Neural crest cell (in vitro differentiated cells): ENCODE measurements at places on chromosomes 3 and 15.

GRCh38 chr15:94403331-94403730 lies 172.0 kb downstream of the MCTP2 start:
- DNase-seq = no peak

DNA sequence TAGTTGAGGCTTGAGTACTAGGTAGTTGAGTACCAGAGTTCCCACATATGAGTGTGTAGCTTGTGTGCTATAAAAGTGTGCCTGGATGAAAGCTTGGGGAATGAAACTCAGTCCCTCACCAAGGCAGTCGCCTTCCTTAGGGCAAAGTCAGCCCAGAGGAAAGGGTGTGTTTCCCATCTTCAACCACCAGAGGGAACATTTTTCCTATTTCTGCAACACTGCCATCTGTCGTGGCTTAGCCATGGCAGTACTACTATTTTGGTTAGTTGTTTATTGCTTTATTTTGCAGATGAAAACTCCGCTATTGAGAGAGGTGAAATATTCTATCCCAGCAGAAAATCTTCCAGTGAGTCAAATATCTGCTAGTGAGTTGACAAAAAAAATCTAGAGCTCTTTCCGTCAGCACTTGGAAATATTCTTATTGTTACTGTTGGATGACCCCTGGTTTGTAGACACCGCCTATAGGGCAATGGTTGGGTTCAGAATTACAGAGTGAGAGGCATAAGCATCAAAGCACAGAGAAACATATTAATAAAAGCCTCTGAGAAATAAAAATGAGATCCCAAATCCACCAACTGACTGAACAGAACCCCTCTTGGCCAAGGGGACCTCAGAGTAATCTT lies 239.9 kb downstream of the CPNE4 start:
- peak; percentile 31 for DNase-seq

- DNase-seq = no peak
These were observed 478 bp downstream of the GPR15 start for GRCh38 chr3:98532275-98532637.

DNA sequence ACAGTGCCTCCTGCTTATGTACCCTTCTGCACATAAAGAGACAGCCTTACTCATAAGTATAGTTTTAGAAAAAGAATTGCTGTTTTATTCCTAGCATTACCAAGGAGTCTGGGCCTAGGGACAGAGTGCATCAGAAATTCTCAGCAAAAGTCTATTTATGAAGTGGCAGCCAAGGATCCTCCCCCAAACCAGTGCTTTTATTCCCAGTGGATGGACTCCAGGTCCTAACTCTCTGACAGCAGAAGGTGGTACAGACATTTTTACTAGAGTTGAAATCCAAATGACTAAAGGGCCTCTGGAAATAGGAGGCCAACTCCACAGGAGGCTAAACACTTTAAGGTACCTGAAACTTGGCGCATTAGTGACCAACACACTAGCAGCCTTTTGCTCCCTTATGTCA lies 407.2 kb upstream of the TPRG1 start:
- no peak for DNase-seq

DNA sequence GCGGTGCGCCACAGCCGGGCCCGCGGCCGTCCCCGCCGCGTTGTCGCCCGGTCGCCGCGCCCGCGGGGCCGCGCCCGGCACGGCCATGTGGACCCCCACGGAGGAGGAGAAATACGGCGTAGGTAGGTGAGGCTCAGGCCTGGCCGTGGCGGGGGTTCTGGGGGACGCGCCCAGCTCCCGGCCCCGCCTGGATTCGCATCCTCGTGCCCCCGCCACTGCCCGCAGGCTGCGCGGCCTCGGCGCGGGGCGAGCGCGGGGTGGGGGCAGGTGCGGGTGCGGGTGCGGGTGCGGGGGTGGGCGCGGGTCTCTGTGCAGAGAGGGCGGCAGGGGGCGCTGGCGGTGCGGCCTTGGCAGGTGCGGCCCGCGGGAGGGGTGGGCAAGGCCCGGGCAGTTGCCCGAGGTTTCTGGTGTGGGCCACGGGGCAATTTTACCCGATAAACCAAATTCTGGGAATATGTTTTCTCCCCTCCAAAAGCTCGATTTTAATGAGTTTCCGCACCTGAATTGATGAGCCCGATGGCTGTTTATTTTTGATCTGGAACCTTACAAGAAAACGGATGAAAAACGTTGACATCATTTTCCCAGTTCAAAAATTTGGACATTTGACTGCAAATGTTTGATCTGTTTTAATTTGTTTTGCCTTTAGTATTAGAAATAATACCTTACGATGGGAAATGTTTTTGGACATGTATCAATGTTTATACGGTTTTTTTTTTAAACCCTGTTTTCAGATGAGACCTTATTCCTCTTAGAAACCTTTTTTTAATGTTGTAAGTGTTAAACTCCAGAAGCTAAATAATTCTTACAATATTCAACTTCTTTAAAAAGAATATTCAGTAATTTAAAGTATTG lies 678 bp downstream of the DOCK3 start:
- peak; percentile 67 for DNase-seq

DNA sequence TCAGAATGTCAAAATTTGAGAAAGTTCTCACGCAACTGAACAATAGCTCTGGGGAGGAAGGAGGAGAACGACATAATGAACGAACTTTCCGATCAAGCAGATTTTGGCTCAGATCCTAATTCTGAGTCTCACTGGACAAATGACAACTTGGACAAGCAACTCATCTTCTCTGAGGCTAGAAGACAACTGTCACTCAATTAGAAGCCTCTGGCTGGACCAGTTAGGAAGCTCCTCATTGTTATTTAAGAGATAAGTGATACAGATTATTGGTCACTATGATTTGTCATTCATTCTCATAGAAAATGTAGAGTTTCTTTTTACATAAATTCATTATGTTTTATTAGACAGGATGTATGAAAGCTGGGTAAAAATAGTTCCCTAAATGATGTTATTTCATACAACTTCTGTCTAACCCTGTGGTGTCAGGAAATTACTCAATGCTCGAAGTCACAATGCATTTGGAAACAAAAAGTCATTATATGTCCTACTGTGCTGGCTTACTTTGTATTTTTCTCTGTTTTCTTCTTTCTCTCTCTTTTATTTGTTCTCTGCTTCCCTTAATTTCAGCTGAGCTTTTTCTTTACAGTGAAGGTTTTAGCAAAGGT lies 11.0 kb upstream of the C3orf49 start:
- DNase-seq = no peak

GRCh38 chr3:40800343-40800742 lies 275.6 kb downstream of the ZNF621 start:
- no peak for DNase-seq

- DNase-seq = no peak
These were observed 423.4 kb upstream of the UBE2E2 start for GRCh38 chr3:22779737-22780136.

- DNase-seq = no peak
These were observed 98.1 kb upstream of the STRIT1 start for GRCh38 chr3:155391551-155391958.

DNA sequence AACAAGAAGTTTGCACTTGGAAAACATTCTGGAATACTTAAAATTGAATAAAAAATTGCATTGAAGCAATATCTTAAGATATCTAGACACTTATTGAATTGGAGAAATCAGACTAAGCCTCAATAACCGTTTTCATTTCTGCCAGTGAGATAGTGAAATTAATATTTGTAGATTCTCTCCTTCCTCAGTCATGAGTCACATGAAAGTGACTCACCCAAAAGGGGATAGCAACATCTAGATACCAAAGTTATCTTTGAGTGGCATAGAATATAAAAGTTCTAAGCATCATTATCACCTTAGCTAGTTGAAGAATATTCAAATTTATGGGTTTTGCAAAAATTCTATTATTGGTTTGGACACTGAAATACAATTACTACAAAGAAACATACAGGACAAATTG lies 614.8 kb upstream of the ZNF717 start:
- DNase-seq = no peak

DNA sequence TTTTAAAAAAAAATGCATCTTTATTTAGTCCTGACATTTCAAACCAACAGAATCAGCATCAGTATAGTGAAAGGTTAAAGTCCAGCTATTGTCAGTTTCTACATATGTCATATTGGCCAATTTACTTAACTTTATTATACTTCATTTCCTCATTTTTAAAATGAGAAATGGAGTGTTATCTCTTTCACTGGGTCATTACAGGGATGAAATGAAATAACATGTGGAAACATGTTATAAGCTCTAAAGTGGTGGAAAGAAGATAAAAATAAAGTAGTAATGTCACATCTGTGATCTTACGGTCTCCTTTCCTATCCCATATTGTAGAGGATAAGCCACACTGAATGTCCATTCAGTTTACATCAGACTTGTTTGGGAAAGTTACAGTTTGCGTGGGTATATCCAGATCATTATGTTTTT lies 780.1 kb downstream of the TUSC7 start:
- DNase-seq = no peak

- DNase-seq = peak; percentile 67
These were observed 5.0 kb downstream of the GATA2 start for GRCh38 chr3:128487813-128488635.

GRCh38 chr3:152403632-152404066 lies 134.9 kb downstream of the MBNL1 start:
- DNase-seq = no peak

GRCh38 chr15:71649894-71650293 lies 160.5 kb upstream of the NR2E3 start:
- DNase-seq = no peak

DNA sequence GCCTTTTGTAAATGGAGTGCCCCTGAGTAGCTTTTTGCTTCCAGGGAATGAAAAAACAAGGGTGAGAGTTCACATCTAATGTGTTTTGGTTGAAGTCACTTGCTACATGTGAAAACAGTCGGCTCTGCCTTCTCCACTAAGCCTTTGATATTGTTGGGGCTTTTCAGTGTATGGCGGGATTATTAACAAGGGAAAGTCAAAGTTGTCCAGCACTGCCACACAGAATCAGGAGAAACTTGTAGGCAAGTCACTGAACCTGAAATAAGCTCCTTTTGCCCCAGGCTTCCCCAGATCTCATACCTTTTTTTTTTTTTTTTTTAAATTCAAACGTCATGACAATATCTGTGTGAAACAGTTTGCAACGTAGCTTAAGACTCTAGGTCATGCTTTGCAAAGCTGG lies 248.0 kb downstream of the FEZF2 start:
- no peak for DNase-seq

DNA sequence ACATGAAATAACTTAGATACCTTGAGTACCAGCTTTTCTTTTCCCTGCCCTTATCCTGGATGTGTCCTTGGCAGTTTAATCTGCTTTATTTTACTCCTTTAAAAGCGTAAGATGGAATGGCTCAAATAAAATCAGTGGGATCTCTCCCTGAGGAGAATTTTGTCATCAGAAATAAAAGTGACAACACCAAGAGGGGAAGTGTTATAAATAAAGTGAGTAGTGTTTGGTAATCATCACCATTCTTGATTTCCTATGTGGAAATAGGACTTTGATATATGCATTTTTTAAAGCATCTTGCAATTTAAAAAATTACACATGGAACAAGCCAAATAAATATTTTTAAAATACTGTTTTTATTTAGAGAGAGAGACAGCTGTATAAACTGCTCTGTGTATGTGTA lies 76.5 kb downstream of the MBNL1 start:
- no peak for DNase-seq

DNA sequence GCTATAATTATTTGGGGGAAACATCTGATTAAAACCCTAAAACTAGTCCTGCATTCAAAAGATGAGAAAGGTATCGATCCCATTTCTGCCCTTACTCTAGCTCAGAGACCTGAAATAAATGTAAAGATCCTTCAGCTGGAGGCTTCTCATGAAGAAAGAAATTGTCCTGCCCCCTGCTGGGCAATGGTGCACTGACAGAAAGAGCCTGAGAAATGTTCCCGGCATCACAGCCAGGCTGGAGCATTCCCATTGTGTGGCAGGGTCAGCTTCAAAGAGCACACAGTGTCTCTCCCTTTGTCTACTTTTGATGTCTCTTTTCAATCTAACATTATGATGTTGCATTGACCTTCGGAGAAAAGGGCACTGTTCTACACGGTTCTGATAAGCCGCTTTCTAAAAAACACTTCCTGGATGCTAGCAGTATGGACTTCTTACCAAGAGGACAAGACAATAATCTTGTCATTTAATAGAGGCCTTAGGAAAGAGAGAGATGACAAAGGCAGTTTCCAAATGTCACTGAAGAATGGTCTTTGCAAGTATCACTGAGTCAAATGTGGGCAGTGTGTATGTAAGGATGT lies 287.5 kb downstream of the MAGI1 start:
- peak; percentile 80 for DNase-seq

- DNase-seq = no peak
These were observed 109.3 kb downstream of the ZIC1 start for GRCh38 chr3:147518465-147518864.

DNA sequence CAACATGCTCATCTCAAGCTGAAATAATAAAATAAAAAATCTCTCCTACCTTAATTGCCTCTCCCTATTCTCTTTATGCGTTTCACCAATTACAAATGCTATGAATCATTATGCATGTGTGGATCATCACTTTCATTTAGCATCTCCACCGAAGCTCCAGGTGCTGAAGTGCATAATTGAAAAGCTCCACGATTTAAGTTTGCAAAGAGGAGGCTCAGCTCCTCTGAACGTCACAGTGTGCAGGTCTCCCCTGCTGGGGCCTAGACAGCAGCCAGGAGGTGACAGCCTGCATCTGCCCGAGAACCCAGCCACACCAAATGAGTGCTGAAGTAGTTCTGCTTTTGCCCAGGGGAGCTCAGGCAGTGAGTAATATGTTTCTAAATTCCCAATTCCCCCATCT lies 60.5 kb upstream of the GLCE start:
- DNase-seq = no peak

DNA sequence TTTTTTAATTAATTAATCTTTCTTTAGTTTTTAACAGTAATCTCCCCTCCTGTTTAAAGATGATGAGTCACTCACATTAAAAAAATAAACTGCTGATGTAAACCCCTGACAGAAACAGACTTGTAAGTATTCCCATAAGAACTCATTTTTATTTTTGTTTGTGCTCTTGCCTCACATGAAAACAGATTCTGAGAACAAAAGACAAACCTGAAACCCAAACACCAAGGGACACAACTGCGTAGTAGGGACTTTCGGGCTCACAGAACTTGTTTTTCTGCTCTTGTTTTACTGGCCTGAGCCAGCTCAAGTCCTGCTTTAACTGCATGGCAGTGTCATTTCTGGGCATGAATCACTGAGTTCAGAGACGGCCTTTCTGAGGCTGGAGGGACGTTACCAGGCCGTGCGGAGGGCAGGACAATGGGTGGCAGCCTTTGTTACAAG lies 600.8 kb downstream of the FOXP1 start:
- DNase-seq = peak; percentile 14

GRCh38 chr3:138875096-138875753 lies 40.5 kb upstream of the PIK3CB start:
- no peak for DNase-seq

GRCh38 chr15:23516866-23517265 lies 48.6 kb upstream of the MKRN3 start:
- DNase-seq = no peak

GRCh38 chr15:60966316-60966715 lies 262.8 kb downstream of the RORA start:
- no peak for DNase-seq
